CD8-positive, alpha-beta memory T cell (primary cell): ENCODE measurements at places on chromosomes 16 and 17. TPM values are rescaled to one million over a fixed set of nuclear protein-coding genes. Genes with fewer than 3 reads are reported as not detected.

CTU2 gene
- total RNA-seq, result 69.0 TPM

DNA sequence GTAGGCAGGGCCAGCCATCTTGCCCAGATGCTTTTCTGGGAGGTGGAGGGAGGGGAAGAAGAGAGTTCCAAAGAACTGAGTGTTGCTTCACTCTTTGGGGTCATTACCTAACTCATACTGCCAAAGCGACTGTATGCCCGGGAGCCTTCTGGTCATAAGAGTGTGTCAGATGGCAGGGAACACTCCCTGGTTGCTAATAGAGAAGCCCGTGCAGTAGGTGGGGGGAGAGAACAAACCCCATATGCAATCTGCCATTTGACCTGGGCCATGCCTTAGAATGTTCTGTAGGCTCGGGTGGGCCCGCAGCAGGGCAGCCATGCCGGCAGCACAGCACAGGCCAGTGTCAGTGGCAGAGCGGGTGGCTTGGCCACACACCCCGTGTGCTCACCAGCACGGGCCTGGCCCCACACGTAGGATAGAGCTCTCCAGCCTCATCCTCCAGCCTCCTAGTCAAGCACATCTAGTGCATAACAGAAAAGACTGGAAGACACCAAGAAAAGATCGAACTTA is 120.5 kb downstream of the SOCS1 start:
- DNase-seq, result no peak

HSD17B2 gene
- total RNA-seq, result not detected

RAMP2 gene
- total RNA-seq, result not detected

- DNase-seq, result no peak
These were observed 111.4 kb downstream of the CA10 start for GRCh38 chr17:52047086-52047485.
